ENCODE measurements at places on chromosomes 11 and 22.

GRCh38 chr11:115544422-115544948 is 40.3 kb upstream of the CADM1 start:
- DNase-seq, result no peak

GRCh38 chr11:121983901-121984300 is 132.1 kb downstream of the BLID start:
- no peak for DNase-seq

- DNase-seq, result no peak
Observed at GRCh38 chr11:76665172-76665571, 5.4 kb downstream of the LRRC32 start.

GRCh38 chr11:15497366-15497765 is 382.6 kb downstream of the INSC start:
- DNase-seq, result no peak

- no peak for DNase-seq
Observed at GRCh38 chr11:111945198-111945597, 8.1 kb downstream of the DIXDC1 start.

DNA sequence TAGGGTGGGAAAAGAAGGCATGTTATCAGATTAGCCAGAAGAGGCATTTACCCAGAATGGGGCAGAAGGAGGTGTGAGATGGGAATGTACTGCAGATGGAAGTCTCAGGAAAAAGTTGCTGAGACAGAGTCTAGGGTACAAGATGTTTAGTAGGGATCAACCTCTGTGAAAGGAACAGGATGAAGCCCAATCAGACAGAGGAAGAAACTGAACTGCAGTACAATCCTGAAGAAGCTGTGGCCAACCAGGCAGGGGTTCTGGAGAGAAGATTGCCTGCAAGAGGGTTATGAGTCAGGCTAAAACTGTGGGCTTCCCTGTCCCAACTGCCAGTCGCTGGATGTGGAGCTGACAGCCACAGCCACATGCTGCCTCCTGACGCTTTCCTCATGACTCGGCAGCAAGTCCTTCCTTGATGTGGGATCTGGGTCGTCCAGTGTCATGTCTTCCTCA is 64.0 kb downstream of the CWC15 start:
- no peak for DNase-seq

GRCh38 chr11:30852645-30853044 is 266.5 kb upstream of the MPPED2 start:
- DNase-seq, result no peak

GRCh38 chr11:20037396-20038153 is 122.7 kb downstream of the DBX1 start:
- no peak for DNase-seq

GRCh38 chr11:39327302-39327701 is 2132.2 kb downstream of the LRRC4C start:
- DNase-seq, result no peak

- no peak for DNase-seq
Observed at GRCh38 chr11:130407978-130408377, 20.4 kb downstream of the ADAMTS8 start.

DNA sequence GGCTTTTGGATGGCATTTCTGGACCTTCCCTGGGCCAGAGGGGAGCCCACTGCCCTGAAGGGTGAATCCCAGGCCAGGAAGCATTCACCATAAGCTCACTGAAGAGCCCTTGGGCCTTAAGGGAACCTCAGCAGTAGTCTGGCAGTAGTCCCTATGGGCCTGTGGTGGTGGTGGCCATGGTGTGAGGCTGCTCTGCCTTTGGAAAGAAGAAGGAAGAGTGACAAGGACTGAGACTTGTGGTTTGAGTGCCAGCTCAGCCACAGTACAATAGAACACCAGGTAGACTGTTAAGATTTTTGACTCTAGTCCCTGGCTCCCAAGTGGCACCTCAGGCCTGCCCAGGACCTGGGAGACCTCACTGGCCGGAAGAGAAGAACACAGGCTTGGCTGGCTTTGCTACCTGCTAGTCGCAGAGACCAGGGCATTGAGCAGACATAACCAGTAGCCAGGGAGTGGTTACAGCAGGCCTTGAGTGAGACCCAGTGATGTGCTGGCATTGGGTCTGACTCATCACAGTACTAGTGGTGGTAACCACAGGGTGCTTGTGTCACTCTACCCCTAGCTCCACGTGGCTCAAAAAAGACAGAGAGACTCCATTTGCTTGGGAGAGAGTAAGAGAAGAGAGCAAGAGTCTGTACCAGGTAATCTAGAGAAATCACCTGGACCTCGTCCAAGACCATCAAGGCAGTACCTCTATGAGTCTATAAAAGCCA is 259.8 kb upstream of the BLID start:
- no peak for DNase-seq

- no peak for DNase-seq
Observed at GRCh38 chr22:48642550-48642949, 1185.1 kb downstream of the BRD1 start.

All from Jurkat, Clone E6-1 (cell line).